ENCODE measurements at places on chromosomes 3 and 15. TPM values are rescaled to one million over a fixed set of nuclear protein-coding genes. Genes with fewer than 3 reads are reported as not detected.

HESX1 gene
- 4.7 TPM for polyA plus RNA-seq

UBXN7 gene
- 32.7 TPM for polyA plus RNA-seq

SLC12A1 gene
- polyA plus RNA-seq, result 230 TPM

APBA2 gene
- 15.2 TPM for polyA plus RNA-seq

GNAT1 gene
- polyA plus RNA-seq, result not detected

CHST14 gene
- 30.8 TPM for polyA plus RNA-seq

WDR93 gene
- polyA plus RNA-seq, result 2.3 TPM

TMEM266 gene
- 12.7 TPM for polyA plus RNA-seq

GOLGA8R gene
- polyA plus RNA-seq, result 4.6 TPM

DLL4 gene
- 8.9 TPM for polyA plus RNA-seq

FGD5 gene
- polyA plus RNA-seq, result 27.7 TPM

EPHA6 gene
- polyA plus RNA-seq, result 0.73 TPM

COPG1 gene
- polyA plus RNA-seq, result 170 TPM

All from renal cortex interstitium (tissue), 15 donors.